ENCODE measurements at places on chromosomes 12 and 14.
A peak's percentile ranks its signal among the peaks of the same experiment; 100 is the strongest.

DNA sequence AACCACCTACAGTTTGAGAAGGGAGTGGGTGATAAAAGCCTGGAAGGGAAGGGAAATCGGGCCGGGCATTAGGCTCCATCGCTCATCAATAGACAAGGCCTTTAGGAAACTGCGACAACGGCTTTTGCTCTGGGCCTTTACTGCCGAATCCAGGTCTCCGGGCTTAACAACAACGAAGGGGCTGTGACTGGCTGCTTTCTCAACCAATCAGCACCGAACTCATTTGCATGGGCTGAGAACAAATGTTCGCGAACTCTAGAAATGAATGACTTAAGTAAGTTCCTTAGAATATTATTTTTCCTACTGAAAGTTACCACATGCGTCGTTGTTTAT lies 261 bp upstream of the RNU7-1 start:
- DNase-seq = peak; percentile 88

DNA sequence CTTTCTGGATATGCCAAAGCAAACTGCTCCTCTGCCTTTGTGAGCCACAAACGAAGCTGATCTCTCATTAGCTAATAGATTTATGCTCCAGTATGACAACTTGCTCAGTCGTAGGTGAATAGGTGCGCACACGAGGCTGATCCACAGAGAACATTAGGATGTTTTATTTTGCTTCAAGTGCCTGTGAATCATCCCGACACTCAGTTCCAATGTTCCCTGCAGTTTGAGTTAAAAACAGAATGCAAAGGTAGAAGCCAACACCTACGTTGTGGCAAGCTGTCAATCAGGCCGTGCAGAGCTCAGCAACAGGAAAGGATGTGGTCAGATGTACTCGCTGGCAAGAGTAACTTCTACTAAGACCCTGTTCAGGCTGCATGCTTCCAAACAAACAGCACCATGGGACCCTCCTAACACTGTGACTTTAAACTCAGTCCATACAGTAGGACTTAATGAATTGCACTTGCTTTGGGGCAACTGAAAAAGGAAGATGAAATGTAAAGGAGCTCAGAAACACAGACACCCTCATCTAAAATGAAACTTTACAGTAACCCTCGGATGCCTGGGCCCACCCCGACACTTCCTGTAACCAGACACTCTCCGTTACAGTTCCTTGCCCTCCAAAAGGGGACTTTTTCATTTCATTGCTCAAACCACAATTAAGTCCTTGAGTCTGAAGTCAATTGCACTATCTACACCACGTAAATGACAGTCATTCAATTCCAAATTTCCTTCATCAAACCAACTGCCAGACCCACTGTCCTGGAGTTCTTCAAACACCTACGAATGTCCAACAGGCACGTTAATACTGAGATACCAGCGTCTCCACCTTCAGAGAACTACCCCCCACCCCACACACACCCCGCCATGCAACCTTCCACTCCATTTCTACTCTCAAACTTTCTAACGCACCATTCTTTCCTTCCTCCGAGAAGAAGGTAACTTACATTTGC lies 1.6 kb downstream of the CCDC88C start:
- DNase-seq = peak; percentile 52

GRCh38 chr12:31702047-31702446 lies 26.8 kb downstream of the AMN1 start:
- DNase-seq = no peak

GRCh38 chr12:67593041-67593440 lies 55.5 kb upstream of the DYRK2 start:
- DNase-seq = peak; percentile 53

GRCh38 chr12:95661360-95661759 lies 110.1 kb upstream of the USP44 start:
- DNase-seq = no peak

- no peak for DNase-seq
These were observed 321.5 kb downstream of the CACNA1C start for GRCh38 chr12:2374092-2374906.

- no peak for DNase-seq
These were observed 42.3 kb upstream of the TPH2 start for GRCh38 chr12:71896205-71896882.

GRCh38 chr12:31804185-31804504 lies 75.3 kb upstream of the AMN1 start:
- DNase-seq = no peak

DNA sequence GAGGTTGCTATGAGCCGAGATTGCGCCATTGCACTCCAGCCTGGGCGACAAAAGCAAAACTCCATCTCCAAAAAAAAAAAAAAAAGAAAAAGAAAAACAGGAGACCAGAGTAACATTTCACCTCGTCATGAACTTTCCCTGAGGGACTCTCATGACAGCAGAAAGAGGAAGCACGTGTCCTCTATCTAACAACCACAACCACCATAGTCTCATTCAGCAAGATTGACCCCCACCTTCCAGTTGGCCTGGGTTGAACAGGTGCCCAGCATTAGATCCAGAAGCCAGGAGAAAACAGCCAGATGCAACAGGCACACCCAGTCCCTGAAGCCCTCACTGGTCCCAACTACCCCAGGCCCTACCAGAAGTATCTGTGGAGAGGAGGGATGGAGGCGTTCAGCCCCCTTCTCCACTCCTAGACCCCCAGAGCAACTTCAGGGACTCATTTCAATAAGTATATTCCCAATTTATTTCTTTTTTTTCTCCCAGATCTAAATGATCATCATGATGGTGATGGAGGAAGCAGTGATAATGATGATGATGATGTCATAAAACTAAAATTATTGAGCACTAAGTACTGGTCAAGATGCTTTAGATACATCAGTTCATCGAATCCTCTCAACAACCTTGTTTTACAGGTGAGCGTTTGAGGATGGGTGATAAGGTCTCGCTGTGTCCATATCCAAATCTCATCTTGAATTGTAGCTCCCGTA lies 235.0 kb downstream of the EFCAB11 start:
- no peak for DNase-seq

- DNase-seq = no peak
These were observed 232.5 kb downstream of the BCL11B start for GRCh38 chr14:99039331-99040041.

- DNase-seq = no peak
These were observed 170.0 kb downstream of the BCL11B start for GRCh38 chr14:99101855-99102461.

- no peak for DNase-seq
These were observed 321.5 kb downstream of the TMEM117 start for GRCh38 chr12:44157359-44157758.

GRCh38 chr12:113366827-113367226 lies 8.4 kb downstream of the PLBD2 start:
- no peak for DNase-seq

GRCh38 chr12:69698769-69699540 lies at the start of gene BEST3:
BEST3 (minus strand) TSS chr12:69699303; CDS start chr12:69697798, 1,505 bp downstream.
- DNase-seq = peak; percentile 96

- DNase-seq = peak; percentile 76
These were observed 1.3 kb upstream of the KCNH5 start for GRCh38 chr14:63046339-63047268.

GRCh38 chr14:22977684-22978486 lies 4.5 kb downstream of the AJUBA start:
- DNase-seq = no peak

DNA sequence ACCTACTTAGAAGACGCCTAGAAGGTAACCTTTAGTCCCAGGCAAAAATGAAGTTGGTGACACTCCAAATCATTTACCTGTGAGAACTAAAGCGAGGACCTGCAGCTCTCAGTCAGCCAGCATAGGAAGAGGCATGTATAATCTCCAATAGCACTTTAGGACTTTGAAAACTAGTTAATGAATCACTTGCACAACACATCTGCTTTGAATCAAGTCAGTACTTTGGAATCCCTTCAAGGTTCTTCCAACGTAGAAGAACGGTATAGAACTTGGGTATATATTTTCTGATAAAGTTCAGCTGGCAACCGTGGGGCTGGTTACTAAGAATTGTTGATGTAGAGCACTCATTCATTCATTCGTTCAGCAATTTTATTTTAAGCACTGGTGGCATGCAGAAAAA lies 251.9 kb downstream of the TMEM132D start:
- DNase-seq = no peak

DNA sequence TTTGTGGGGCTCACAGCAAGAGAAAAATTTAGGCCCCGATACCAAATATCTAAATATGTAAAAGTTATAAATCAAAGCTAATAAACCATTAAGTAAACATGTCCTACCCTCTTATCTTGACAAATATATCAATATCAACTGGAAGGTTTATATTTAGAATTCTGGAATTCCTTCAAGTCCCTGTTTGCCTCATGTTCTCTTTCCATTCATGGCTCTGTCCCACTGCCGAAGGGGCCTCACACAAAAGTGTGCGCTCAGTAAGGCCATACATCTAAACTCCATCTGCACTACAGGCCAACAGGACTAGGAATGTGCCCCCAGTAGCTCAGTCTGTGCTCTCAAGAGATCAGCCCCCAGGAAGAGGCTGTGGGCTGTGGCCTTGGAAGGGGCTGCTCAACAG lies 10.6 kb upstream of the ATP5MC2 start:
- no peak for DNase-seq

- no peak for DNase-seq
These were observed 62.4 kb downstream of the GSC start for GRCh38 chr14:94707494-94707893.

GRCh38 chr12:26782372-26783130 lies 50.4 kb downstream of the ITPR2 start:
- no peak for DNase-seq

GRCh38 chr12:124379938-124380754 lies 85.3 kb downstream of the RFLNA start:
- no peak for DNase-seq

- no peak for DNase-seq
These were observed 674.3 kb downstream of the TMEM121 start for GRCh38 chr14:106200541-106201315.

- no peak for DNase-seq
These were observed 39.1 kb upstream of the INF2 start for GRCh38 chr14:104650057-104650980.

GRCh38 chr12:29320295-29321085 lies 60.5 kb downstream of the ERGIC2 start:
- no peak for DNase-seq

GRCh38 chr12:53200458-53201176 lies 6.4 kb downstream of the ITGB7 start:
- no peak for DNase-seq

GRCh38 chr14:102020058-102020971 lies 55.9 kb downstream of the DYNC1H1 start:
- DNase-seq = no peak

GRCh38 chr12:108211157-108211556 lies 82.1 kb downstream of the WSCD2 start:
- no peak for DNase-seq

DNA sequence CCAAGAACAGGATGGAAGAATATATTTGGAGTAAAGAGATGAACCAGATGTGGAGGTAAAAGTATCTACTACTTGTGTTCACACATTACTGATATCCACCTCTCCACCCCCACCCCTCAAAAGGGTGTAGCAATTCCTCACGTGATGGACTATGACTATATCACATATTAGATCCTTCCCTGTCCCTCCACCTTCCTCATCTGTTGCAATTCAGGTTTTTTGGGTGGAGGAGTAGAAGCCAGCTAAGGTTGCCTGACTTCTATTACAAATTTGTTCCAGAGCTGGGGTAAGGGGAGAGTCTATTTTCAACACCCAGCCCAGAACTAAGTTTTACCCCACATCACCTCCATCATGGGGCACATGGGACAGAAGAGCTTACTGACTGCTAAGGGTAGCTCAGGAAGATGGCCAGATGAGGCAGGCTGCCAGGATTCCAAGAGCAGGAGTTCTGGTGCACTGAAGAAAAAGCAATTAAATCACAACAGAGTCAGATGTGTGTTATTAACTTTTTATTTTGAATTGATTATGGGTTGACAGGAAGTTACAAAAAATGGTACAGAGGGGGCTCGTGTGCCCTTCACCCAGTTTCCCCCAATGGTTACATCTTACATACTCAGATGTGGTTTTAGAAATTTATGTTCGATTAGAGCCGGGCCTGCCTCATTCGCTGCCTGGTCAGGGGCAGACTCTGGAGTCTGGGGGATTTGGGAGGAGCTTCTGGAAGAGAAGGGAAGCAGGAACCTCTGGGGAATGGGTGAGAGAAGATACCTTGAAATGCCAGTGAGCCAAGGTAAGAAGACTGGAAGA lies 2.1 kb downstream of the RNASE13 start:
- no peak for DNase-seq

DNA sequence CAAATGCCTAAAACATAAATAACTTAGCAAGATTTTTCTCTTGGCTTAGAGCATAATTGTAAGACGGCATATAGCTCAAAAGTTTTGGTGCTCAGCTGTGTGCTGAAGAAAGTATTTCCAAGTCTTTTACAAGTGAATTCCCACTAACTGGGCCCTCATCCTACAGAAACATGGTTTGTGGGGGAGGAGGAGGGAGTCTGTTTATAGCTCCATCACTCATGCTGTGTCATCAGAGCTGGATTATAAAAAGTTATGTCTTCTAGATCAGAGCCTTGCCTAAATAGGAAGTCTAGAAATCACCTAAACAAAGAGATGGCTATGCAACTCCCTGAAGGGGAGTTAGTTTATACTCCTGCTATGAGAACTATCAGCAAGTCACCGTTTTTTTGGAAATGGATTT lies 65.9 kb upstream of the OTOGL start:
- no peak for DNase-seq

DNA sequence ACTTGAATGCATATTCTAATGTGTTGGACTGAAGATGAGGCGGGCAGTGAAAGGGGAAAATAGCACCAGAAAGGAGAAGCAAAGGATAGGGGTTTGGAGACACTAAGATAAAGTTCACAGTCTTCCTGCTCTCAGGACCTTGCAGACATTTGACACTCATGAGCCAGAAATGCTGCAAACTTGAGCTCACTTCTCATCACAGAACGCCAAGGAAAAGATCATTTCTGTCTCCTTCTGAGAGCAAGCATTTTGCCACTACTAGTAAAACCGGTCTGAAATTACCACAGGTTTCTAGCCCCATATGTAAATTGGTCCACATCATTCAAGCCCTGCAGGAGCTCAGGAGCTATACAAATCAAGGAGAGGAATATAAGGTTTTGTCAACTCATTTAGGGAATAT lies 44.6 kb upstream of the ANO2 start:
- no peak for DNase-seq

GRCh38 chr12:49626836-49627235 lies 3.5 kb downstream of the PRPF40B start:
- DNase-seq = no peak

DNA sequence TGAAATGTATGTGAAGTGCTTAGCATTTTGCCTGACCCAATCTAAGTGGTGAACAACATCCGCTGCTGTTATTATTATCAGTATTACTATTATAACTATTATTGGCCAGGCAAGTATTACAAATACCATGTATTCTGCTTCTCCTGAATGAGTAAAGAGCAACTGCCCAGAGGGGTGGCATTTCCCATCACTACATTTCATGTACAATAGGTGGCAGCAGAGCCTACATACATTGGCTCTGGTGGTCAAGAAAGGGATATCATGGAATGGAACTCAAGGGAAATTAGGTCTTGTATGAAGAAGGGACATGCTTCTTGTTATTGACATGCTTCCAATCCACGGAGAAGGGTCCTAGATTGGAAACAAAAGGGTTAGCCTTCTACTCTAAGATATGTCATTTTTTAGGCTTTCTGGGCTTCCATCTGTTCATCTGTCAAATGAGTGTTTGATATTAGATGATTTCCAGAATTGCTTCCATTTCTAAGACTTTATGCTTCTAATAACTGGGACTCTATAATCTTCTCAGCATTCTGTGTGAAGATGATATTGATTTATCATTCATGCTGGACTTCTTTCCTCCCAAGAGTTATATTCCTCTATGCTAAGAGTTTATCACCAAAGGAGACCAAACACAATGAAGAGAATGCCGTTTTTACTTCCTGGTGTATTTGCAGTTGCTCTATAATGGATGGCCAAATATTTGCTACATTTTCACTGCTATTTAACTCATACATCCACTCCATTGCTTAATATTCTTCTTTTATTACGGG lies 239.1 kb downstream of the SSPN start:
- peak; percentile 56 for DNase-seq

Measured in NCI-H748 treated with DMSO at 0.1 percent for 48 hours (cell line).